ENCODE measurements at places on chromosomes 16 and 17.
A peak's percentile ranks its signal among the peaks of the same experiment; 100 is the strongest.

DNA sequence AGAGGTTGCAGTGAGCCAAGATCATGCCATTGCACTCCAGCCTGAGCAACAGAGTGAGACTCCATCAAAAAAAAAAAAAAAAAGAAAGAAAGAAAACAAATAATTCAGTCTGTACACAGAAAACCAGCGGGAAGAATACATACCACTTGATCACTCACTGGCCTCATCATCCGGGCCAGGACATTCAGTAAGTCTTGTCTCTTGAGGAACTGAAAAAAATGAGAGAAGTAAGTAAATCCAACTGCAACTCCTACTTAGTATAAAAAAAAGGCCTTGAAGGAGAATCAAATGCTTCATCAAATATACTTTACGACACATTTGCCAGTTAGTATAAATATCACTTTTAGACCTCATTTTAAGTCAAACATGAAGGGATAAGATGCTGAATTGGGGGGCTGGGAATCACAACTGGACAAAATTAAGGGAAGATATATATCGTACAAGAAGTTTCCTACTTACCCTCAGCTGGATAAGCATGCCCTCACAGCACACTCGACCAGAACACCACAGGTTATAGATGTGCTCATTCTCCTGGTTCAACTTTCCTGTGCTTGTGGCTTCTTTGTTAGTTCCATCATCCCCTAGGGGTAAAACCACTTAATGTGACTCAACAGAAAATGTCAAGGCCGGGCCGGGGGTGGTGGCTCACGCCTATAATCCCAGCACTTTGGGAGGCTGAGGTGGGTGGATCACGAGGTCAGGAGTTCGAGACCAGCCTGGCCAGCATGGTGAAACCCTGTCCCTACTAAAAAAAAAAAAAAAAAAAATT is 12.4 kb downstream of the CCDC47 start:
- no peak for DNase-seq

- DNase-seq, result no peak
Observed at GRCh38 chr17:72850410-72851118, 241.9 kb downstream of the SLC39A11 start.

GRCh38 chr17:34542700-34543336 is 36.6 kb upstream of the TMEM132E start:
- peak; percentile 34 for DNase-seq

DNA sequence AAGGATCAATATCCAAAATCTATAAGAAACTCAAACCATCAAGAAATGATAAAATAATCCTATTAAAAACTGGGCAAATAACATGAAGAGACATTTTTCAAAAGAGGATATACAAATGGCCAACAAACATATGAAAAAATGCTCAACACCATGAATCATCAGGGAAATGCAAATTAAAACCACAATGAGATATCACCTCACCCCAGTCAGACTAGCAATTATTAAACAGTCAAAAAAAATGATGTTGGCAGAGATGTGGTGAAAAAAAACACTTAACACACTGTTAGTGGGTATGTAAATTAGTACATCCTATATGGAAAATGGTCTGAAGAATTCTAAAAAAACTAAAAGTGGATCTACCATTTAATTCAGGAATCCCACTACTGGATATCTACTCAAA is 379.0 kb upstream of the SOX9 start:
- no peak for DNase-seq

Measured in NCI-H69 (cell line).